Stimulated activated CD8-positive, alpha-beta memory T cell treated with anti-CD3 and anti-CD28 coated beads, Interleukin-7, amount 100 ng/mL, for 48 hours (primary cell): ENCODE measurements at places on chromosomes 6 and 20.
A peak's percentile ranks its signal among the peaks of the same experiment; 100 is the strongest.

DNA sequence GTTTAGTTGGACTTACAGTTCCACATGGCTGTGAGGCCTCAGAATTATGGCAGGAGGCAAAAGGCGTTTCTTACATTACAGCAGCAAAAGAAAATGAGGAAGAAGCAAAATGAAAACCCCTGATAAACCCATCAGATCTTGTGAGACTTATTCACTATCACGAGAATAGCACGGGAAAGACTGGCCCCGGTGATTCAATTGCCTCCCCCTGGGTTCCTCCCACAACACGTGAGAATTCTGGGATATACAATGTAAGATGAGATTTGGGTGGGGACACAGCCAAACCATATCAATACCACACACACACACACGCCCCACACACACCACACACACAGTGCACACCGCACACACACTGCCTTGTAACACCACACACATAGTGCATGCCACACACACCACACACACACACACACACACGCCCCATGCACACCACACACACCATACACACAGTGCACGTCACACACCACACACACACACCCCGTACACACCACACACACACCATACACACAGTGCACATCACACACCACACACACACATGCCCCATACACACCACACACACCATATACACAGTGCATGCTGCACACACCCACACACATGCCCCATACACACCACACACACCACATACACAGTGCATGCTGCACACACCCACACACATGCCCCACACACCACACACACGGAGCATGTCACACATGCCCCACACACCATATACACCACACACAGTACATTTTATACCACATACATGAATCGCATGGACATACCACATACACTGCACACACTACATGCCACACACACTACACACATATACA lies 310.5 kb downstream of the TAF4 start:
- no peak for DNase-seq

DNA sequence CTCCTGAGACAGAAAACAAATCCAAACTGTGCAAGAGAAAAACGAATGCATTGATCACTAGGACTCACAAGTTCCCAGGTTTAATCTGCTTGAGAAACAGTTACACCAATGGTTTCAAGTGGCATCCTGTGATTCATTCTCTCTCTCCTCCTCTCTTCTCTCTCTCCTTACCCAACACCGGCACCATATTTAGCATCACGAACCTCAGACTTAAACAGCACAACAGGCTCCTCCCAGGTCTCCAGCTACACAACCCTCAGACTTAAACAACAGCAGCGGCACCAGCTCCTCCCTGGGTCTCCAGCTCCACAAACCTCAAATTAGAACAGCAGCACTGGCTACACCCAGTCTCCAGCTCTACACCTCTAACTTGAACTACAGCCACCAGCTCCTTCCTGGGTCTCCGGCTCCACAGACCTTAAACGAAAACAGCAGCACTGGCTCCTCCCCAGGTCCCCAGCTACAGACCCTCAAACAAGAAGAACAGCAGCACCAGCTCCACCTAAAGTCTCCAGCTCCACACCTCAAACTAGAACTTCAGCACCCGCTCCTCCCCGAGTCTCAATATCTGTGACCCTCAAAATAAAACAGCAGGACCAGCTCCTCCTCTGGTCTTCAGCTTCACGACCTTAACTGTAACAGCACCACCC lies 355.9 kb downstream of the PREX1 start:
- no peak for DNase-seq

DNA sequence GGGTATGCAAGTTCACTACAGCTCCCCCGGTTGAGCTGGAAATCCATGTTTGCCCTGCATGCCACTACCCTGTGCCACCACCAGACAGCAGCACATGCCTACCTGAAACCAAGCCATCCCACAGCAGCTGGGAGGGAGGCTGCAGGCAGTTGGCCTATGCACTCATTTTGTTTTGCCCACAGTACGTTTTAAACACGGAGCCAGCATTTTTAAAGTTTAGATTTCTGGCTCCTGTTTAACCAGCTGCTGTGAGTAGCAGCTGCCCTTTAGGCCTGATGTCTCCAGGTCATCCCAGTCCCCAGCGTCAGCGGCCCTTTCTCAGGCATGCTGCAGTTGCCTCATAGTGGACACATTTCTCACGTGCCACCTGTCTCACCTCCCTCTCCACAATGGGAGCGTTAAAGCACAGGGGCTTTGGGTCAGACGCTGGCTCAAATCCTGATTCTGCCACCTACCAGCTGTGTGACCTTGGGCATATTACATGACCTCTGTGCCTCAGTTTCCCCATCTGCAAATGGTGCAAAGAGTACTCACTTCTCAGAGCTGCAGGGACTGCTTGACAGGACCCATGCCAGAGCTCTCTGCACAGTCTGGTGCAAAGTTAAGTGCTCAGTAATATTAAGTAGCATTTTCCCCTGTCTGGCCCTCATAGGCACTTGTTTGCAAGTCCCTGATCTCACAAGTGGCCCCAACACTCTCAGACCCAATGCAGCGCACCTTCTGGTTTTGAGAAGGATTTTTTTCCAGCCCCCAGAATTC lies 8.2 kb upstream of the UBE2V1 start:
- no peak for DNase-seq

DNA sequence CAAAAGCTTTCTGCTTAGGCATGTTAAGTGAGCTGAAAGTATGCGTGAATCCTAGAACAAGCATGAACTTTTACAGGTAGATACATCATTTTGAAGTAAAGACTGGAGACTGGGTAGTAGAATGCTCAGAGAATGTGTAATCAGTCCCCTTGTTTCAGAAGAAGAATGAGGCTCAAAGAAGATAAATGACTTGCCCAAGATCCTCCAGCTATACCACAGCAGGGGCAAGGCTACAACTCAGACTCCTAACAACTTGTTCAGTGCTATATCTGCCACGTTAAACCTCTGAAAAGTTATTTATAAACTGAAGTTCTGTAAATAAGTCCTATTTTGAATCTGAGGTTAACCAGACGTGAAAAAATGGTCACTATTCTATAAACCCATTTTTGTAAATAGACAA lies 2.9 kb downstream of the RIPOR2 start:
- no peak for DNase-seq

GRCh38 chr20:18578581-18578980 lies 9.3 kb upstream of the DTD1 start:
- DNase-seq = no peak

GRCh38 chr20:63573647-63574131 lies 350 bp downstream of the HELZ2 start:
- no peak for DNase-seq

DNA sequence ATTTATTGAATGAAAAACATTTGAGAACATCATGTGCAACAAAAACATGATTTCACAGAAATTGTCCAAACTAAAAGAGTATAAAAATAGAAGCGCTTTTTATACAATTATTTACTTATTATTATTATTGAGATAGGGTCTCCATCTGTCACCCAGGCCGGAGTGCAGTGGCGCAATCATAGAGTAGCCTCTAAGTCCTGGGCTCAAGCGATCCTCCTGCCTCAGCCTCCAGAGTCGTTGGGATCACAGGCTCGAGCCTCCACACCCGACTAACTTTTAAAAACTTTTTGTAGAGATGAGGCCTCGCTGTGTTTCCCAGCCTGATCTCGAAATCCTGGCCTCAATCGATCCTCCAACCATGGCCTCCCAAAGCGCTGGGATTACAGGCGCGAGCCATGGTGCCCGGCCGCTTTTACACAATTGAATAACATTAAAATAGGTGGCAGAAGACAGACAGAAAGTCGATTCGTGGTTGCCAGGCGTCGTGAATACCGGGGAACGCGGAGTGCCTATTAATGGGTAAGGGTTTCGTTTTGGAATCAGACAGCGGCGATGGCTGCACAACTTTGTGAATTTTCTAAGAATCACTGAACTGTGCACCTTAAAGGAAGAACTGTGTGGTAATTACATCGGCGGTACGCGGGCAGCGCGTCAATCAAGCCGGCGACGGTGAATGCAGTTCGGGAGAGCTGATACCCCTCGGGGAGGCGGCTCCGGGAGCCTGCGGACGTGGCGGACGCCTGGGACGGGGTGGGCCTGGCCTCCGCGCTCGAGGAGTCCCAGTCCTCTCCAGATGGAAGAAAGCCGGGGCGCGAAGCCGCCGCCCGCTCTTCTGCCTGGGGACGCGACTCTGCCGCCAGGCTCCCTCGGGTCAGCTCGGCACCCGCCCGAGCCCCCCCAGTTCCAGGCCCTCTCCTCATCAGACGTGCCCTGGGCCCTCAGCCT lies 807 bp downstream of the TBC1D20 start:
- DNase-seq = peak; percentile 17

GRCh38 chr6:37727996-37728395 lies 30.3 kb upstream of the MDGA1 start:
- no peak for DNase-seq

GRCh38 chr20:18739751-18740166 lies 73.8 kb upstream of the SCP2D1 start:
- DNase-seq = no peak

GRCh38 chr6:105109955-105110895 lies 69.6 kb downstream of the POPDC3 start:
- no peak for DNase-seq

GRCh38 chr6:1700278-1700967 lies 90.7 kb downstream of the FOXC1 start:
- no peak for DNase-seq

- no peak for DNase-seq
These were observed 7.3 kb upstream of the DLGAP4 start for GRCh38 chr20:36298795-36299339.

DNA sequence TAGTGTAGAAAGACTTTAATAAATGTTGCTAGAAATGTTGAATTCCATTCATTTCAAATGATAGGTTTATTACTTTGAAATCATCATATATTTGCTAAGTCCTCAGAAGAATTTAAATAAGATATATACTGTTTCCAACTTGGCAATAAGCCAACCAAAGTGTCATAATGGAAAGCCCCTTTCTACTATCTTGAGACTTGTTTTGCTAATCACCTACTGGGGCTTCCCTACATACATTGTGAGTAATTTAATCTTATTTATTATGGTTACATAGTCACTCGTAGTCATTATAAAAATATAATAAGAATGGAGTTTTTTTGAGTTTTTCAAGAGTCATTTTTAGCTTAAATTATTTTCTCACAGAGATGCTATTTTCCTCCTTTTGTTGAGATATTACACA lies 20.7 kb downstream of the COL19A1 start:
- DNase-seq = no peak

DNA sequence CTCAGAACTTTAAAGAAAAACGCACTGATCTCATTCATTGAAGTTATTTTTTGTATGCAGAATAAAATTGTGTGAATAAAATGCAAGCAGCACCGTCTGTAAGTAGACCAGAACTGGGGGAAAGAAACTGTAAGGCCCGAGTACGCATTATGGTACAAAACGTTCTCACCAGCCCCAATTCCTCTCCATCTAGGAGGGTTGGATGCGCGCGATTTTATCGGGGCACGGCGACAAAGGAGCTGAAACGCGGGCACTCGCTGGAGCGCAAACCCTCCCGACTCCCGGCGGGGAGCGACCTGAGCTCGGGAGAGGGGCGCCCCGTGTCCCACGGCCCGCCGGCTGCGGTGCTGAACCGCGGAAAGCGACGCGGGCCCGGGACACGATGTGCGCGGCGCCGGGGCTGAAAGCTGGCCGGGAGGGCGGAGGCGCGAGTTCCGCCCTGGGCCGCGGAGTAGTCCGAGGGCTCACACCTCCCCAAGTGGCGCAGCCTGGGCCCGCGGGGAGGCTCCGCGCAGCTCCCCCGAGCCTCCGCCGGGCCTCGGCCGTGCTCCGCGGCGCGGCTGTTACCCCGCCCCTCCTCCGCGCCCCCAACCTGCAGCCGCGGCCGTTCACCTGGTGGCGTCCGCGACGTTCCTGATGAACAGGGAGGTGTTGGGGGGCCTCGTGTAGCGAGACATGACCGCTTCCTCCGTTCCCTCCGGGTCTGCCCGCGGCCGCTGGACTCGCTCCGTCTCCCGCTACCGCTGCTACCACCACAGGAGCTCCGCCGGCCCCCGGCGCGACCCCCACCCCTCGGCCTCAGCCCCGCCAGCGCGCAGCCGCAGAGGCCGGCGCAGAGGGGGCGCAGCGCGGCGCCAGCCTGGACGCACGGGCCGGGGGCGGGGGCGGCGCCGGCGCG lies at the start of gene SRSF12:
TSS of gene SRSF12 (minus strand) at position 861 of the 898 bp plus-strand sequence. CDS start at position 677, 184 bp downstream.
- DNase-seq = no peak

- DNase-seq = no peak
These were observed 17.9 kb upstream of the TBC1D7 start for GRCh38 chr6:13346245-13346644.

- no peak for DNase-seq
These were observed 462.1 kb downstream of the TBC1D32 start for GRCh38 chr6:120872262-120872578.

- DNase-seq = no peak
These were observed 32.2 kb downstream of the PRPH2 start for GRCh38 chr6:42690151-42690702.

DNA sequence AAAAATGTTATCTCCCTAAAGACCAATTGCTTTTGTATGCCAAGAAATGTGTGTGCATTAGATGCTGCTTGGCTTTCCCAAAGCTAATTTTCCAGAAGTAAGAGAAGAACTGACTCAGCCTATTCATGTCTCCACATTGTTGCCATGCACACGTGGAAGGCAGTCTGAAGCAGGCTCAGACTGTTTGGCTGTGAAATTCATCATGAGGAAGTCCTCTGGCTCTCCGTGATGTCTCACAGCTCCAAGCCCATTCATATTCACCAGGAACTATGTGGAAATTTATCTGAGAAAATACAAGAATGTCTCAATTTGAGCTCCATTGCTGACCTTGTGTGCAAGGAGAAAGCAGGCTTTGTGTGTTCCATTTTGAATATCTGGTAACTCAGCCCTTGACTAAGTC lies 1022.2 kb upstream of the GJE1 start:
- no peak for DNase-seq

- no peak for DNase-seq
These were observed 298.4 kb downstream of the ALDH8A1 start for GRCh38 chr6:134651519-134651918.

DNA sequence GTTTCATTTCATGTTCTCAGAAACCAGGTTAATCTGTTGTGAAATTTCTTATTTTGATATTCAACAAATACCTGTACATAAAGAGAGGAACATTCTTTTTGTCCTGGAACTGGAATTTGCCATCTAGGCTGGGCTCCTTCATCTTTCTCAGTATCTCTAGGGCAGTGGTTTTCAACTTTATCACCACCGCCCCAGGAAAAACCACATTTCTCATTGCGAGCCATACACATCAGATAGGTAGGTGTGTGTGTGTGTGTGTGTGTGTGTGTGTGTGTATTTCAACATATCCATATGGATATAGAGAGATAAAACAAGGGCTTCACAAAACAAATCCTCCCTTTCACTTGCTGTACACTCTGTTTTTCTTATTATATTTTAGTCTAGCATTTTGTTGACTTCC lies 24.1 kb downstream of the BFSP1 start:
- DNase-seq = no peak
